ENCODE measurements at places on chromosomes 16 and 17.

GRCh38 chr17:16919663-16920627 is 52.0 kb downstream of the TNFRSF13B start:
- DNase-seq = no peak
- H3K27me3 ChIP-seq = no peaks in the 10 kb centered on the region
- H3K4me1 ChIP-seq = no peaks in the 10 kb centered on the region
- H3K4me3 ChIP-seq = no peak overlapping the region
- no peak overlapping the region for H3K27ac ChIP-seq
- no peaks in the 10 kb centered on the region for H3K36me3 ChIP-seq

GRCh38 chr17:76196675-76197074 is 43.6 kb downstream of the RNF157 start:
- H3K27me3 ChIP-seq = peaks cover 2% of the 10 kb centered on the region
- no peak for DNase-seq
- H3K36me3 ChIP-seq = no peaks in the 10 kb centered on the region
- H3K27ac ChIP-seq = no peak overlapping the region

DNA sequence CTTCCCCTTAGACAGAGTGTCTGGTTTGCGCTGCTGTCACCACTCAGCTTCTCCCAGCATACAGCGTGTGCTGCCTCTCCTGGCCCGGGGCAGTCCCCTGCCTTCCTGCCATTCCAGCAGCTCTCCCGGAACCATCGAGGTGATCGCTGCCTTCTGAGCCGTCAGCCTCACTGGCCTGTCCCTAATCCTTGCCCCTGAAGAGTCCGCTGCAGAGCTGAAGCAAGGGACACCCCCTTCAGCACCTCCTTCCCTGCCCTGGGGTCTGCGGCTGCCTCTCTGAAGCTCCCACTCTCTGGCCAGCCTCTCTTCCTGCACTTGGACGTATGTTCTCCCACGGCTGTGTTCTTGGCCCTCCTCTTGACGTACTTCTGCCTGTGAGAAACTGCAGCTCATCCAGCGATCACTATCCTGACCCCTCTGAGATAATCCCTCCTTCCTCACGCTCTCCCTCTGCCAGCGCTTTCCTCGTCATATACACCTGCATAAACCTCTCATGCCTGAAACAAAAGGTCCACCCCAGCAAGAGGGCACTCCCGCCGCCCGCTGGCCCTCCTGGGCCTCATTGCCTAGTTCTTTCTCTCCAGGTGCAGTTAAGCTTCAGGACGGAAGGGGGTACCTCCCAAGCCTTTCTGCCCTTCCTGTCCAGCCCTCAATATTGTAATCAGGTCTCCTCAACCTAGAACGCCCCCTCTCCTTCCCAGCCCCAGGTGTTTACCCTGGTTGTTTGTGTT is 220.6 kb upstream of the CHMP6 start:
- H3K36me3 ChIP-seq = no peaks in the 10 kb centered on the region
- H3K4me3 ChIP-seq = no peak overlapping the region
- H3K4me1 ChIP-seq = peaks cover 33% of the 10 kb centered on the region

- H3K27ac ChIP-seq = peak within 1 kb of the TSS; percentile 73
- H3K4me3 ChIP-seq = peak within 1 kb of the TSS; percentile 92
- peaks cover 4% of the 10 kb centered on the region for H3K4me1 ChIP-seq
- peaks cover 4% of the 10 kb centered on the region for H3K36me3 ChIP-seq
- DNase-seq = peak; percentile 40
- H3K27me3 ChIP-seq = peaks cover 3% of the 10 kb centered on the region
Measured at GRCh38 chr17:55421179-55421934, at the start of gene MMD. Gene MMD, minus strand, starts transcription at chr17:55421835. Its CDS starts 140 bp downstream, at chr17:55421695.

- H3K27ac ChIP-seq = peak overlapping the region; percentile 65
- H3K27me3 ChIP-seq = no peaks in the 10 kb centered on the region
- H3K4me1 ChIP-seq = peaks cover 19% of the 10 kb centered on the region
- H3K4me3 ChIP-seq = no peak overlapping the region
- H3K36me3 ChIP-seq = no peaks in the 10 kb centered on the region
- no peak for DNase-seq
Measured at GRCh38 chr16:66662445-66663194, 33.9 kb downstream of the CMTM4 start.

DNA sequence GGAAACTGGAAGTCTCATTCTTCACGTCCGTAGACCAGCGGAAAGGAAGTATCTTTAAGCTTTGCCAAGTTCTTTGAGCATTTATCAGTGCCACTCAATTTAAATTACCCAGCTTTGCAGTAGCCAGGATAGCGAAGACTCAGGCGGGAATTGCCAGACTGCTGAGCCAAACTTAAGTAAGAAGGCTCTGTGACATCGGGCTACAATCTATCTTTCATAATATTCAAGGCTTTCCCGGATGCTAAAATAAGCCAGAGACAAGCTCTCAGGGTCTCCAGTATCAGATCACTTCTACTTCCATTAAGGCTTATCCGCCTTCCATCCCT is 436 bp upstream of the BRIP1 start:
- H3K4me1 ChIP-seq = peaks cover 1% of the 10 kb centered on the region
- H3K27ac ChIP-seq = no peak overlapping the region
- H3K4me3 ChIP-seq = peak overlapping the region; percentile 88
- no peak for DNase-seq
- H3K27me3 ChIP-seq = no peaks in the 10 kb centered on the region
- no peaks in the 10 kb centered on the region for H3K36me3 ChIP-seq

- H3K36me3 ChIP-seq = no peaks in the 10 kb centered on the region
- DNase-seq = peak; percentile 8
- H3K4me3 ChIP-seq = no peak overlapping the region
- no peak overlapping the region for H3K27ac ChIP-seq
- peaks cover 2% of the 10 kb centered on the region for H3K27me3 ChIP-seq
Measured at GRCh38 chr17:151886-152859, 14.8 kb downstream of the SCGB1C2 start.

GRCh38 chr17:67276075-67276474 is 31.1 kb upstream of the HELZ start:
- peaks cover 2% of the 10 kb centered on the region for H3K4me1 ChIP-seq
- no peak overlapping the region for H3K4me3 ChIP-seq
- DNase-seq = no peak
- H3K36me3 ChIP-seq = no peaks in the 10 kb centered on the region
- H3K27me3 ChIP-seq = peaks cover 2% of the 10 kb centered on the region
- H3K27ac ChIP-seq = no peak overlapping the region

Data from glutamatergic neuron (in vitro differentiated cells).